Stimulated activated CD8-positive, alpha-beta memory T cell treated with anti-CD3 and anti-CD28 coated beads, Interleukin-2, amount 100 ng/mL, for 48 hours (primary cell): ENCODE measurements at places on chromosomes 7 and 10.

DNA sequence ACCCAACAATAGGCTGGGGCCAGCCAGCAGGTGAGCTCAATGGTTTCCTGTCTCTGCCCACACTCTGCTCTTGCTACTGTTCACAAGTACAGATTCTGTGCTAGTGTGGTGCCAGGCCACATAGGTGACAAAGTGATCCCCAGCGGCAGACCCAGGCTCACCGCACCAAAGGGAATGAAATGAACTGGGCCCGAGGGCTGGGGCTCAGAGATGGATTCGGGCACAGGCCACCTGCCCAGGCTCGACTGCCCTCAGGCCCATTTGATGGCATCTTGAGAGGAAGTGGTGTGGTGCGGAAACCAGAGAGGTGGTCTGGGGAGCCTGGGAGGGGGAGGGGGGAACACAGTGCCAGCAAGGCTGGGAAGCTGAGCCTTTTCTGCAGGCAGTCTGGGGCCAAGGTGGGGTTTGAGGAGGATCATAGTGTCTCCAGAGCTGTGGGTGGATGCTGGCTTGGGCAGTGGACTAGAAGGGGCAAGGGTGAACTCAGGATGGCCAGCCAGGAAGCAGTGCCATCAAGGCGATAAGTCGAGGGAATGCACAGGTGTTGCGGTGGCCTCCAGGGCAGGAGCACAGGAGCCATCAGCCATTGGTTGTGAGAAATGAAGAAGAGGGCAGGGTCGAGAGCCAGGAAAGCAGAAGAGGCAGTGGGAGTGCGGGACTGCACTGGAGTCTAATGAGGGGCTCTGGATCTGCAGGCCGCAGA lies 85.2 kb downstream of the ARHGAP22 start:
- DNase-seq: no peak

GRCh38 chr7:17706275-17706674 lies 234.0 kb downstream of the SNX13 start:
- no peak for DNase-seq

GRCh38 chr10:31683682-31684081 lies 244.9 kb downstream of the ARHGAP12 start:
- no peak for DNase-seq

GRCh38 chr10:59177031-59177797 lies 771 bp downstream of the PHYHIPL start:
- DNase-seq: no peak

GRCh38 chr10:114956466-114956865 lies 18.5 kb downstream of the TRUB1 start:
- no peak for DNase-seq

DNA sequence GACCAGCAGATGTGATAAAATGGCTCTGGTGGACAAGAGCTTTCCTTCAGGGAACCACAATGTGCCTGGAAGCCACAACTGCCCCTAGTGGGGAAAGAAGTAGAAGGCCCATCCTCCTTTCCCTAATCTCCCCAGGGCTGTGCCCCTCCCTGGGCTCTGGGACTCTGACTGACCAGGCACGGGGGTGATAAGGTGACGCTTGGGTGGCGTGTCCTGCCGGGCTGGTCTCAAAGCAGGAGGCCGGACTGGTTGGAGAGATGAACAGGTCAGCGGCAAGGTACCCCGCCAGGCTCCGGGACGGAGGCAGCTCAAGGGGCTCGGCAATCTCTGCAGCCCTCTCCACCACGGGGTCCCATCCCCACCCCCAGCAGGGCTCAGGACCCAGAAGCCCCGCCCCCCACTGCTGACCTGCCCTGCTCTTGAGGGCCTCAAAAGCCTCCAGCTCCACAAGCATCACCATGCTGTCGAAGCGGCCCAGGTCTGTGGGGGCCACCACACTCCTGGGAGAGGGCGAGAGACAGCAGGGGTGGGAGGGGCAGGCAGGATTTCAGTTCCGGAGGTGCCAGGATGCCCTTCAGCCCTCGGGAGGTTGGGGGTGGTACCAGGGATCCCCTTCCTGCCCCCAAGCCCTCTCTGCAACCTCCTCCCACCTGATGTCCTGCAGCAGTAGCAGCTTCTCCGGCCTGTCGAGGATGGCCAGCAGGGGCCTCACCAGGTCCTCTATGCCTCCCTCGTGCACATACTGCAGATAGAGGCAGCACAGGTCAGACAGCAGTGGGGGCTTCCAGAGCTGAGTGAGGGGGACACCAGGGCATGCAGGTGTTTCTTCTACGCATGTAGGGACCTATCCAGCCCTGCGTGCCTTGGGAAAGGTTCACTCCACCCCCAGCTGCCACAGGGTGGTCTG lies 12.2 kb downstream of the LZTS2 start:
- DNase-seq: no peak

DNA sequence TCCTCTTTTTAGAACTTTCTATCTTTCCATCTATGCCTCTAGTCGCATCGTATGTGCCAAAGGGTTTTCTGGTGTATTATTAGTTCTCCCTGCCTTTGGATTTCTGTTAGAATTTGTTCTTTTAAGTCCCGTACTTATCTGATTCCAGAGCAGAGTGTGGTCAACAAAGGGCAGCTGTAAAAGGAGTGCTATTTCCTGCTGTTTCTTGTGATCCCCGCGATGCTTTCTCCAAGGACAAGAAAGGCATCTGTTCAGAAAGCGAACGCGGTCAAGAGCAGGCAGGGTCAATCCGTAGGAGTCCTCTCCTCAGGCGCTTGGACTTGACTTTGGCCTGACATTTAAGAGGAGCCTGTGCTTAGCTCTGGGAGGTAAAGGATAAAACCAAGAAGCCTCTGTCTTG lies 1152.1 kb upstream of the AUTS2 start:
- DNase-seq: no peak

DNA sequence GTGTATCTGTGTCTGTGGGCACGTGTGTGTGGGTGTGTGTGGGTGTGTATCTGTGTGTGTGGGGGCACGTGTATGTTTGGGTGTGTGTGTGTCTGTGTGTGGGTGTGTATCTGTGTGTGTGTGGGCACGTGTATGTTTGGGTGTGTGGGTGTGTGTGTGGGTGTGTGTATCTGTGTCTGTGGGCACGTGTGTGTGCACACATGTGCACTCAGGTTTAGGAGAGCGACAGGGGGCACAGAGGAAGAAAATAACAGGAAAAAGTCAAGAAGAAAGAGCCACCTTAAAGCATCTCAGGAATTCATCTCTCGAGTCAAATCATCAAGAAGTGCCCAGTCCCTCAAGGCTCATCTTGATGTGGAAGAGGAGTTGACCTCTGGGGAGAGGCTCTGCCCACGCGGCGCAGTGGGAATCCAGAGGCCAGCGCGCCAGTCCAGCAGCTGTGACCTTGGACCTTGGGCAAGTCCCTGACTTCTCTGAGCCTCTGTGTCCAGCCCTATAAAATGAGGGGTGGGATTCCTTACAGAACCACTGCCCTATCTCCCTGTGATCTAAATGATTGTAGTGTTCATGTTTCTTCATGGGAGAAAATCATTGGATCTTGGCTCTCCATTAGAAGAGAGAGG lies 147.8 kb downstream of the RGS10 start:
- DNase-seq: no peak

DNA sequence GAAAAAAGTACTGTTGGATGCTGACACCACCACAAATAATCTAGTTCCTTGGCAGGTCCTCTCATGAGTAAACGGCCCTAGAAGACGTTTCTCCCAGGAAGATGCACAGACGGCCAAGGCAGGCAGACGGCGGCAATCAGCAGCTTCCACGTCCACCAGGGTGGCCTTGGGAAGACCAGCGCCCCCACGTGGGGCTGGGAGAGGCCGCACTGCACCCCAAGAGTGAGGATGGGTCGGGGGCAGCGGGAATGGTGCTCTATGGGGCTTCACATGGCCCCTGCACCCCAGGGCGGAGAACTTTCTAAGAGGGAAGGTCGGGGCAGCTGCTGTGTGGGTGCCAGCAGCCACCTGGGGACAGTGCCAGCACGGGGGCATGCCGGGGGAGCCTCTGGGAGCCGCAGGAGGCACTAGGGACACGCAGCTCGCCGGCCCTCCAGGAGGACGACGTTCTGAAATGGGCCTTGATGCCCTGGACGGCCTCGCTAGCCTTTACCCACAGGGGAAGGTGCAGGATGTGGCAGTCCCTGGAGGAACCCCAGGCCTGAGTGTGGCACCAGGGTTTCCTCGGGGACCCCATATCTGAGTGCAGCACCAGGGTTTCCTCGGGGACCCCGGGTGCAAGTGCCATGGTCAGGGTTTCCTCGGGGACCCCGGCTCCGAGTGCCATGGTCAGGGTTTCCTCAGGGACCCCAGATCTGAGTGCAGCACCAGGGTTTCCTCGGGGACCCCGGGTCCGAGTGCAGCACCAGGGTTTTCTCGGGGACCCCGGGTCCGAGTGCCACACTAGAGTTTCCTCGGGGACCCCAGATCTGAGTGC lies 539.9 kb downstream of the DNAJB6 start:
- no peak for DNase-seq

DNA sequence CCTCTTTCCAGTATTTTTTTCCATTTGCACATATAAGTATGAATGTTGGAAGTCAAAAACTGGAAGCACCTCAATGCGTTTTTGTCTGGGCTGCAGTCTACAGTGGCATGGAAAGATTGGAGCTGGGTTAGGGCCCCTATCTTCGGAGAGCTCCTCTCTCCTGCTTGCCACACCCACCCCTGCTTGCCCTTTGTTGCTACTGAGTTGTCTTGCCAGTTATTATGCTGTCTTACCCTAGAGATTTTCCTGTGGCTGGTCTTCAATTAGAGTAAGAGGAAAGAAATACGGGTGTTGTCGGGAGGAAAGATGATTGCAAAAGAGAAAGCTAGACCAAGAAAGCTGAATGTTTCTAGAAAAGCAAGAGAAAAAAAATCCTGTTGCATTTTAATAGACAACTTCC lies 228.9 kb upstream of the CELF2 start:
- no peak for DNase-seq

DNA sequence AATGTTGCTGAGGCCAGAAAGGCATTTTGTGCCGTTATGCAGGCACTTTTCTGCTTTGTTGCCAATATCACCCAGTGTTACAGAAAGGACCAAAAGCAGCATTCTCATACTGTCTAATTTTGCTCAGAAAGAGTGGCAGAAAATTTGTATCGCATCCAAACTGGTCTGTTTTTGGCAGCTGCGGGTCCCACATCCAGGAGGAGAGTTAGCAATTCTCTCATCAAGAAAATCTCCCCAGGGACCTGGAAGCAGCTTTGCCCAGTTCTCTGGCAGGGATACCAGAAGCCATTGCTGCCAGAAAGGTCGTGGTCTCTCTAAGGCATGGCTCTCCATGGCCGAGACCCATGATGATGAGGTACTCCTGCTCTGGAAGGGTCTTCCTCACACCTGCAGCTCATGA lies 489.2 kb upstream of the ZMIZ1 start:
- no peak for DNase-seq

DNA sequence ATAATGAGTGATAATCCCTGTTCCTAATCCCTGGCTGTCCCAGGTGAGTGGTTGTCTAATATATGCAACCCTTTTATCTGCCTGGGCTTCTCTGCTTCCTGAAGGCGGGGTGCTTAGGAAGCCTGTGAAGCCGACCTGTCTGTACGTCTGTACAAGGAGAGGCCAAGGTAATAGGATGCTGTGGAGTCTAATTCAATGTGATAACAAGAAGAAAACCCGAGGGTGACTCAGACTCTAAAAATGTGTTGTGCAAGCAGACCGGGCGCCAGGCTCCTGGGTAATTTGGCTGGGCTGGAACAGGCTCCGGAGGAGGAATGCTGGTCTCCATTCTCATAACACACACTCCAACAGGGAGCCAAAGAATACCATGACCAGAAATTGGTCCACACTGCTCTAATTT lies 43.6 kb downstream of the THNSL1 start:
- DNase-seq: no peak

- DNase-seq: no peak
Observed at GRCh38 chr7:80725181-80725611, 86.8 kb downstream of the CD36 start.

- no peak for DNase-seq
Observed at GRCh38 chr7:130446259-130446658, 5.4 kb upstream of the CEP41 start.

GRCh38 chr7:46871516-46871915 lies 710.4 kb downstream of the TNS3 start:
- DNase-seq: no peak

- no peak for DNase-seq
Observed at GRCh38 chr10:8088504-8088903, 34.0 kb downstream of the GATA3 start.

- no peak for DNase-seq
Observed at GRCh38 chr10:3476186-3476585, 303.6 kb upstream of the PITRM1 start.

DNA sequence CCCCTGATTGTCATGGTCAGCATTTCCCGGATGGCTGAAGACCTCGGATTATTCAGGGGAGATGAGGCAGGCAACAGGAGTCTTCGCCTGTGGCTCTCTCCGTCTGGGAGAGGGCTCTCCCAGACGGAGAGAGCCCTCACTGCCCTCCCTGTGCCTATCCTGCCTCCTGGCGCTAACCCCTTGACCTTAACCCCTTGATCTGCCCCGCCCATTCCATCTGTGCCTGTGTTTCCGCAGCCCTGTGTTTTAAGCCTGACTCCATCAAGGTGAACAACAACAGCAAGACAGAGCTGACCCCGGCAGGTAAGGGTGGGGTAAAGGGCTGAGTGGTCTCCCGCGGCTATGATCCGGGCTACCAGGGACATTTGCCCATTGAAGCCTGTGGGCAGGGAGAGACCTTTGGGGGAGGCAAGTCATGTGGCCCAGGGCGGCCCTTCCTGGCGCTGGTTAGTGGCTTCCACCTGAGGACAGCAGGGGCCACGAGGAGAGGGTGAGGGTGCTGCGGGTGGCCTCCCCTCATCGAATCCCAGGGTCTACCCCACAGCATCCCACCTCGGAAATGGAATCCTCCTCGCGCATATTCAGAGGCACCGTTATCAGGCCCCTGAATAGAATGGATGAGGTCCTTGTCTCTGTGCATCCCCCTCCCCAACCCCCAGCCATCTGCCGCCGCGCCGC lies 4.2 kb upstream of the MUC12 start:
- DNase-seq: no peak

GRCh38 chr10:30431435-30431911 lies 2.5 kb upstream of the MAP3K8 start:
- DNase-seq: no peak

GRCh38 chr7:116812860-116813259 lies 49.5 kb upstream of the CAPZA2 start:
- no peak for DNase-seq

DNA sequence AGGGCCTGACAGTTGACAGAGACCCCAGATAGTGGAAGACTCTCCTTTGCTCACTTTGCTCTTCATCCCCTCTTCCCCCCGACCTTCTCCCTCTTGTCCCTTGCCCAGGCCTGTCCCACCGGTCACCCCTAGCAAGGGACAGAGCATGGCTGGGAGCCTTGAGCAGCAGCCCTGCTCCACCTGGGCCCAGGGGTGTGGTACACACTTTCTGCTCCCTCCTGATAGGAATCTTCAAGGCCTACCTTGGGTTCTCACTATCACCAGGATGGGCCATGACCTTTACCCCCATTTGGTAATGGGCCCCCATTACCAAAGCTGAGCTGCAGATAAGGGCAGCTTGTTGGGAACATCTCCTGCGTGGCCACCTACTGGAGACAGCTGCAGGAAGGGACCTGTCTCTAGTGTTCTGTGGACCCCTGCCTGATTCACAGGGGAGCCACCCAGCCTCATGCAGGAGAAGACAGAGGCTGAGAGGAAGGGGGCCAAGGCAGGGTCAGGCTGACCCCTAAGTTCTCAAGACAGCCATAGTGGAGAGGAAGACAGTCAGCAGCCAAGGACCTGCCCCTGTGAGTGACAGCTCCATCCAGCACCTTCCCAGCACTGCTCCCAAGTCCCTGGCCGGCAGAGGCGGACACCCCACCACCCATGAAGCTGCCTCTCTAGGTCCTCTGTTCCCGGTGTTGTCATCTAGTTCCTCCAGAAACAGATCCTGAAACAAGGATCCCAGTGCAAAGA lies 913 bp upstream of the NPC1L1 start:
- DNase-seq: no peak
